Breast epithelium (tissue), 4 donors: ENCODE measurements at places on chromosomes 6 and 20.

GRCh38 chr6:75203721-75204120 is 2.1 kb downstream of the COL12A1 start:
- no peak for DNase-seq

GRCh38 chr20:24675651-24676352 is 206.4 kb downstream of the SYNDIG1 start:
- DNase-seq = no peak

DNA sequence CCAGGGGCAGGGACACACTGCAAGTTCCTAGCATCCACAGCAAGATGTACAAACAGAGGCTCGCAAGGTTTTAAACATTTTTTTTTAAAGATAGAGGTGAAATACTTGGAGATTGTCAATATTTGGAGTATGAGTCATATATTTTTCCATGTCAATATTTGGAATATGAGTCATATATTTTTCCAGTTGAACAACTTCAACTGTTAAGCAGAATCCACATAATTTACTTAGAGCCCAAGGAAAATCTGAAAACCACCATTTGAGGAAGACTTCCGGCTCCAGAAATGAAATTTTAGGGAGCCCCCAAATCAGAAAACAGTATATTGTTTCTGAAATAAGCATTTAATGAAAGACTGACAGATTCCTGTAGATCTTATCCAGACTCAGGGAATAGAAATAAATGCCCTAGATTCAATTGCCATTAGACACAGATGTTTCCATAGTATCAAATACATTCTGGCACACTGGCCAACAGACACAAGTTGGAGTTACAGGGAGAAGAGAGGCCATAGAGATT is 51.6 kb upstream of the FAM184A start:
- no peak for DNase-seq

GRCh38 chr20:44909872-44910689 is at the start of gene PABPC1L:
TSS of gene PABPC1L (plus strand) at chr20:44910060. CDS start at chr20:44910144, 84 bp downstream.
- DNase-seq = no peak

- no peak for DNase-seq
These were observed 308.6 kb downstream of the CDC5L start for GRCh38 chr6:44696099-44696498.

- DNase-seq = no peak
These were observed 126.9 kb downstream of the SYCP2 start for GRCh38 chr20:59806578-59806975.

DNA sequence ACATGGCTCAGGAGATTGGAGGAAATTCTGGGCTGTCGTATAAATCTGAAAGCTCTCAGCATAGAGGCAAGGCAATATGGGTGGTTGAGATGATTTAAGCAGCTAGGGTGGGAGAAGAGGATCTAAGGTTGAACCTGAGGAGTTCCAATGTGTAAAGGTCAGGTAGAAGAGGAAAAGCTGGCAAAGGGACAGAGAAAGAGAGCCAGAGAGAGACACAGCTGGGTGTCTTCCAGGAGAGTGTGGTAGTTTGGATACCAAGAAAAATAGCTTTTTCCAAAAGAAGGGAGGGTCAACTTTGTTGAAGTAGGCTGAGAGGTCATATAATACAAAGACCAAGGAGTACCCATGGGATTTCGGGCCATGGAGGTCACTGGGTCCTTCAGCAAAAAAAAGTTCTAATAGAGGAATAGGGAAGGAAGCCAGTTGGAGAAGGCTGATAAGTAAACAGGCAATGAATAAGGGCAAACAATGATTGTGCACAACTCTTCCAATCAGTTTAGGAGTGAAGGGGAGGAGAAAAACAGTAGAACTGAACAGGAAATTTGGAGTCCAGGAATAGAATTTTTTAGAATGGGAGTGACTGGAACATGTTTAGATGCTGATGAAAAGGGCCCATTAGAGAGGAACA is 135.1 kb downstream of the QRSL1 start:
- no peak for DNase-seq

DNA sequence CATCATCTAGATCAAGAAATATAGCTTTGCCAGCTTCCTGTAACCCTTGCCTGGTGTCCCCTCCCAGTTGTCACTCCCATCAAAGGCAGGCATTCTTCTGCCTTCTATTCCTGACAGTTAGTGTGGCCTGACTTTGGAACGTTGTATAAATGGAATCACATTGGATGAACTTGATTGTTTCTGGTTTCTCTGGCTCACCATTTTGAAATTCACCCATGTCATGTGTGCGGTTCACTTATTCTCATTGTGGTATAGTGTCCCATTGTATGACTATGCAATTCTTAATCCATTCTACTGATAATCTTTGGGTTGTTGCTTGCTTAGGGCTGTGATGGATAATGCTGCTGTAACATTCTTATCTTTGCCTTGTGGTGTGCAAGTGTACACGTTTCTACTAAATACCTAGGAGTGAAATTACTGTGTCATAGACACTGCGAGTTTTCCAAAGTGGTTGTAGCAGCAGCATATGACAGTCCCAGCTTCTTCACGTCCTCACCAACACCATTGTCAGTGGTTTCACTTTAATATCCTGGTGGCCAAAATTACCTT is 73.2 kb downstream of the VEGFA start:
- DNase-seq = no peak

GRCh38 chr6:170445487-170445886 is 107.6 kb downstream of the PSMB1 start:
- DNase-seq = no peak

- no peak for DNase-seq
These were observed 490.6 kb downstream of the DHX35 start for GRCh38 chr20:39452583-39453340.

DNA sequence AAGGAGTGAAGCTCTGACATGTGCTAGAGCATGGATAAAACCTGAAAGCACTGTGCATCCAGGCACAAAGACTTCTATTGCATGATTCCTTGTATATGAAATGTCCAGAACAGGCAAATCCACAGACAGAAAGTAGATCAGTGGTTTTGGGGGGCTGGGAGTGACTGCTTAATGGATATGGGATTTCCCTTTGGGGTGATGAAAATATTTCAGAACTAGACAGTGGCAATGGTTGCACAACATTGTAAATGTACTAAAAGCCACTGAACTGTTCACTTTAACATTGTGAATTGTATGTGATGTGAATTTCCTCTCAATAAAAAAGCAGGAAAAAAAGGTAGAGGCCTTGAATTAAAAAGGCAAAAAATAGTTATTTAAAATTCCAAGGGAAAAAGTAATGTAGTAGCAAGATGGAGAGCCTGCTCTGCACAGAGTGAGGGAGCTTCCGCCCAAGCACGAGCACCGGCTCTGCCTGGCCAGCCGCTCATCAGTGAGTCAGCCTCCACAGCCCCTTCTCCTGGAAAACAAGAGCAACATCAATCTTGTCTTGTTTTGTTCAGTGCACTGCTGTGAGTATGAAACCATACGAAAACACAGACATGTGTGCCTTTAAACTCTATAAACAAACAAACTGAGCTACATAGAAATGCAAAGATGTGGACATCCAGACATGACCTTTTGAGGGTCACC is 74.6 kb upstream of the THBS2 start:
- no peak for DNase-seq

DNA sequence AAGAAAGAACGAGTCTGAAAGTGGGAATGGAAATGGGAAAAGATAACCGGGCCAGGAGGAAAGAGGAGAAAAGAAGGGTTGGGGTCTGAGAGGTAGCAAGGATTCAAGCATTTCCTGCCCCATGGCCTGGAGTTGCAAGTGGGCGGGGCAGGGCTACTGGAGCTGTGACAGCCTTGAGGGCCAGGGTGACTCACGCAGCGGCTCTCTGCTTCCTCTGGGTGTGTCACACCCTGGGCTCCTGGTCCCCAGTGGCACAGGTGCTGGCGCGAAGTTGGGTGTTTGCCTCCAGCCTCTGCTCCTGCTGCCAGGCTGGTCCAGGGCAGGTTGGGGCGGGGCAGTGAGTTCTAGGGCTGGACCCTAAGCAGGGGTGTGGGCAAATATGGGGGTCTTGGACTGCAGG is 3.3 kb upstream of the ULBP3 start:
- peak; percentile 81 for DNase-seq

GRCh38 chr6:56649782-56650181 is 7.1 kb upstream of the DST start:
- DNase-seq = no peak

GRCh38 chr6:165849534-165850430 is 186.7 kb upstream of the PDE10A start:
- DNase-seq = no peak

DNA sequence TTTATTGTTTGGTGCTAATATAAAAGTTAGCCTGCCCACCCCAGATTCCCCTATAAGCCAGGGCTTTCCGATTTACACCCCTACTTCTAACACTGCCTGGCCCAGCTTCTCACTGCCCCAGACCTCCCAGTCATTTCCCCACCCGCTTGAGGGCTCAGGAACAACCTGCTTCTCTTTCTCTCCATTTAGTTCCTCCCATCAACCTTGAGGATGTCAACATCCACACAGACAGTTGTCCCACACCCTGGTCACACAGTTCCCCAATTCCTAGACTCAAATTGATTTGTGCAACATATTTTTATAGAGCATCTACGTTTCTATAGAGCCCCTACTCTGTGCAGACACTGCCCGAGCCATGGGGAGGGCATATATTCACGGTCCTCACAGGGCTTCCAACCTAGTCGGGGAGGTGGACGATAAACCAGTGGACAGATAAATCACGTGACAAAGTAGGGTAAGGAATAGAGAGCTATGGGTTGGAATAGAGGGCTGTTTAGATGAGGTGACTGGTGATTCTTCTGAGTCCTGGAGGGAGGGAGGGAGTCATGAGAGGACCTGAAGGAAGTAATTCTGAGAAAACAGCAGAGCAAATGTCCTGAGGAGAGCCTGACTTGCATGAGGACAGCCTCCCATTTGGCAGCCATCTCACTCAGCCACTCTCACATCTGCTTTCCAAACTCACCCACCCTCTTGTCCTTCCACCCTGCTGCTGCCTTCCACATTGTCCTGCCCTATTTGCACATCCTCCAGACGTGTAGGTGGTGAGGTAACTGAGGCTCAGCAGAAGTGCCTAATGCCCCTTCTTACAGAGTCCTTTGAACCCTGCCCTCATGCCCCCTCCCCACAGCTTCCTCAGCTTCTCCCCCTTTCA is 6.3 kb downstream of the GABRR2 start:
- no peak for DNase-seq

- DNase-seq = no peak
These were observed 7.4 kb upstream of the C20orf144 start for GRCh38 chr20:33654680-33655161.

DNA sequence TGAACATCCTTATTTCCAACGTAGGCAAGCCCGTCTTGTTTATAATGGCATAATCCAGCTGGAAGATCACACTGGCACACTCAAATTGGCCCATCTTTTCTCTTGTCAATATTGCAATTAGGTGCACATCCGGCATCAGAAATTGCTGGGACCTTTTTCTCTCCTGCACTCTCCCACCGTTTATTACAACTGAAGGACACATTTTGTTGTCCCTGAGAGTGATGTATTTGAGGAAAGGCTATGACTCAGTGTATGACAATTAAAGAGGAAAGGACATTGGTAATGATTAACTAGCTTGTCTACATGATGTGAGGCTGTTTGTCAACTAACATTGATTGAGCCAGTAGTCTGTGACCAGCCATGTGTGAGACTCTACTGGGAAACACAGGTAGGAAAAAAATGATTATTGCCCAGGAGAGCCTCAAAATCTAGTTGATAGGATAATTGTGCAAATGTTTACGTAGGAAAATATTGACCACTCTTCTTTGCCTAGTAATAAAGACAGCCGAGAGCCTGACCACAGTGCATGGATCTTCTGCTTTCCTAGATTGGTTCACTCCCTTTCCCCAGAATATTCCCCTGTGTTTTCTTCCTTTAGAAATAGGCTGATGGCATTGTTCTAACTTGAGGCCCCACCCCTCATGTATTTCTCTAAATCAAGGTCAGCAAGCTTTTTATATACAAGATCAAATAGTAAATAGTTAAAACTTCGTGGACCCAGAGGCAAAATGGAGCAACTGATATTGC is 230.0 kb upstream of the BTBD3 start:
- no peak for DNase-seq

GRCh38 chr6:6586671-6587526 is 1.6 kb upstream of the LY86 start:
- no peak for DNase-seq

GRCh38 chr6:11042025-11042749 is 1.9 kb downstream of the ELOVL2 start:
- DNase-seq = no peak

DNA sequence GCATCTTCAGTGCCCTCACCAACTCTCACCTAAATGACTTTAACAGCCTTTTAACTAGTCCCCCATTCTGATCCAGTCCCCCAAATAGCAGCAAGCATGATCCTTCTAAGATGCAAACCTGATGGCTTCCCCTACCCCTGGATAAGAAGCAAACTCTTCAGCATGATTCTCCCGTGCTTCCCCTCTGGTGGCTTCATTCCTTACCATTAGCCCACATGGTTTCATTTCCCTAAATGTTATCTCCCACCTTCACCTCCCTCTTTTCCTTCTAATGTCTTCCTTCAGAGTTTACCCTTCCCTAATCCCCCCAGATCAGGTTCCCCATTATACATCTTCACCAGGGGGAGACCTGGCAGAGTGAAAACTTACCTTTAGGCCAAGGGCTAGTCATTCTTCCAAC is 4.0 kb upstream of the RAB5IF start:
- DNase-seq = no peak

- peak; percentile 89 for DNase-seq
These were observed at the start of gene BCL2L1 for GRCh38 chr20:31722257-31723068. TSS of gene BCL2L1 (minus strand) at chr20:31722868. CDS start at chr20:31722218, 650 bp downstream.

DNA sequence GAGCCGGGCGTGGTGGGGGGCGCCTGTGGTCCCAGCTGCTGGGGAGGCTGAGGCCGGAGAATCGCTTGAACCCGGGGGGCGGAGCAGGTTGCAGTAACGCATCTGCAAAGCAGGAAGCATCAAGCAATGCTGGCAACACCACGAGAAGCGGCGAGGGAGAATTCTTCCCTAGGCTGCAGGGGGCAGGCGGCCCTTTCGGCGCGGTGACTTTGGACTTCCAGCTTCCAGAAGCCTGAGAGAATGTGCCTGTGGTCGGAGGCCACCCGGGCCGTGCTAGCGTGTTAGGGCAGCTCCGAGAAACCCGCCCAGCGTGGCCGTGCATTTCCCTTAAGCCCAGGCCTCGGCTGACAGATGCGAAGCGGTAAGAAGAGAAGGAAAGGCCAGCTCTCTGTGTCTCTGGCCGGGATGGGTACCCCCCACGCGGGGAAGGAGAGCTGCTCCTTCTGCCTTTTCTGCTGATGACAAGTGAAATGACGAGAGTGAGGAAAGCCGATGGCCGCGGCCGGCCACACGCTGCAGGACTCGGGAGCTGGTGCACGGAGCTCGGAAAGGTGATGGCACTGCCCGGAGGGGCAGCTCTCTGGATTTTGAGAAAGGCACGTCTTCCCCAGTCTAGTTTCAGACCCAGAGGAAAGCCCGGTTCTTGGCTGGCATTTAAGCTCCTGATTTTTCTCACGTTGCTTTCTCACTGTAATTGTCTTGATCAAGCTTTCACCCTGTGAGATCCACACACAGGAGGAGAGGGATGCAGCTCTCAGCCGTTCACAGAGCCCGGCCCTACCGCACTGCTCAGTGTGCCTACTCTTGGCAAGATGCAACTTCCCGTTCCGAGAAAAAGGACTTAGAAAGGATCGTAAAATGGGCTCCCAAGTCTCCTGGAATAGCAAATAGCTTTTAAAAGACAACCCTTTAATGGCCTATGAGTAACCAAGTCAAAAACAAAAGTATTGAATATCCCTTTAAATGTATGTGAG is 68.3 kb upstream of the EXOC2 start:
- no peak for DNase-seq
